ENCODE measurements at places on chromosomes 2 and 18.
A peak's percentile ranks its signal among the peaks of the same experiment; 100 is the strongest.

DNA sequence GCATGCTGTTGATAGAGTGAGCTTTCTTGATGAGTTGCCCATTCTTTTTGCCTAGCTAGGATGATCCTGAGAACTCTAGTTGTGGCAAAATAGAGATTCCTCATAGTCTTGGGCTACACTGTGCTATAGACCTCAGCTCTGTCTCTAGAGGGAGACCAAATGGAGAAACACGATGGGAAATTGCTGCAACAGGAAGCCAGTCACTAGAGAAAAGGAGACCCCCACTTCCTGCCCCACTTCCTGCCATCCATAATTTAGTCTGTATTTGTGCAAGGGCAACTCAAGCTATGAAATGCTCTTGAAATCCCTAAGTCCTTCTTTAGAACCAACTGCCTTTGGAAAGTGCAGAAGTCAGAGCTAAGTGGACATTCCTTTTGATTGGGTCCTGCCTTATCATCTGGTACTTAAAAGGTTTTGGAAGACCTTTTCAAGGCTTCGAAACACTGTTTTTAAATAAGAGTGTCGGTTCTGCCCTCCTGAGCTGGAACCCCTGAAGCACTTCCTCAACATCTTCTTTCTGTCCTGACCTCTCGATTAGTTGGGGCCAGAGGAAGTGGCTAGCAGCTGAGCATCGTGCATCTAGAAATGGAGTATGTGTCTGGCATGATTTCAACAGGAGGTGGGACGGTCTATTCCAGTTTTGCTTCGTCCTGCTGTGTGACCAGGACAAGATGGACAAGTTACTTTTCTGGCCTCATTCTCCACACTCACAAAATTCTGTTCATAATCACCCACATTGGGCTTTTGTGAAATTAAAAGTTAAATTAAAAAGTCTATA, 8.6 kb upstream of the KCNE4 start:
- no peak for DNase-seq

- DNase-seq: no peak
Measured at GRCh38 chr2:240425236-240425615, 10.2 kb upstream of the GPC1 start.

GRCh38 chr18:8151181-8151580, 458.1 kb upstream of the RAB12 start:
- DNase-seq: no peak

- DNase-seq: no peak
Measured at GRCh38 chr2:200613692-200614091, 27.9 kb downstream of the AOX1 start.

GRCh38 chr2:30713698-30714097, 93.5 kb downstream of the CAPN13 start:
- no peak for DNase-seq

- DNase-seq: no peak
Measured at GRCh38 chr2:239294571-239295054, 106.2 kb downstream of the HDAC4 start.

DNA sequence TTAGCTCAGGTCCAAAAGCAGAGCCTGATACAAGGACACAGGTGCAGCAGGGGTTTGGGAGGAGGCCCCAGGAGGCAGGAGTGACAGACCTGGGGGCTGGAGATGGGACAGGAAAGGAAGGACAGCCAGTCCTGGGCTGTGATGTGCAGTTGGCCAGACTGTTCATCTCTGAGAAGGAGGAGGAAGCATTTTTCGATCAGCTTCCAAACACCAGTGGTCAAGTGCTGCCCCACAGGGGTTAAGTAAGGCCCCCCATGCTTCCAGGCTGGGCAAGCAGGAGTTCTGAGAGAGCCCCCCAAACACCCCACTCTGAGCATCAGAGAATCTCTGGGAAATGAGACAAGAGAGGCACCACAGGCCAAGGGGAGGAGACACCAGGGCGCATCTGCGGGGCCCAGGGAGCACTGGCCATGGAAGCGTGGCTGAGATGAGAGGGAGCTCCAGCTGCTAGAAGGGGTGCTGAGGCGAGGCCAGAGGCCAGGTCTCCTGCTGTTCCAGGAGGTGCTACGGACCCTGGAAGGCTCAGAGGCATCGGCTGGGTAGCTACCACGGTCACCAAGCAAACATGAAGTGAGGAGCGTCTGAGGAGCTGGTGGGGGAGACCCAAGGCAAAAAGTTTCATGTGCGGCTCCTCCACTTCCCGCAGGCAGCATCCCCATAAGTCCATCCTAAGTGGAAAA, 5.6 kb upstream of the HDAC4 start:
- DNase-seq: no peak

GRCh38 chr18:70423120-70423519, 134.3 kb downstream of the SOCS6 start:
- DNase-seq: no peak

GRCh38 chr2:47751856-47752414, 31.0 kb upstream of the MSH6 start:
- DNase-seq: no peak

- no peak for DNase-seq
Measured at GRCh38 chr2:152028182-152028862, 70.5 kb downstream of the CACNB4 start.

DNA sequence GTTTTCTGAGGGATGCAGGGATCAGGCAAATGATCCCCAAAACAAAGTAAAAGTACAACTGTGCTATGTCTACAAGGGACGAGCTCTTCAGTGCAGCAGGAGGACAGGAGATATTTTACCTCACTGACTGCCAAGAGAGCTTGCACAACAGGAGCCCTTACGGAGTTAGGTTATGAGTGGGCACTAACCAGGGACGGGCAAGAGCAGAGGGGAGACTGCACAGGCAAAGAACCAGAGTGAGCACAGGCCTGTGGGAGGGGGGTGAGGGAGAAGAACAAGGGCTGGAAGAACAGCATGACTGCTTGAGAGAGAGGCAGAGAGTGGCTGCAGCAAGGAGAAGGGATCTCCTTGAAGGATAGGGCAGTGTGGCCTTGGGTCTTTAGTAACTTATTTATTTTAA, 101.1 kb upstream of the PID1 start:
- no peak for DNase-seq

DNA sequence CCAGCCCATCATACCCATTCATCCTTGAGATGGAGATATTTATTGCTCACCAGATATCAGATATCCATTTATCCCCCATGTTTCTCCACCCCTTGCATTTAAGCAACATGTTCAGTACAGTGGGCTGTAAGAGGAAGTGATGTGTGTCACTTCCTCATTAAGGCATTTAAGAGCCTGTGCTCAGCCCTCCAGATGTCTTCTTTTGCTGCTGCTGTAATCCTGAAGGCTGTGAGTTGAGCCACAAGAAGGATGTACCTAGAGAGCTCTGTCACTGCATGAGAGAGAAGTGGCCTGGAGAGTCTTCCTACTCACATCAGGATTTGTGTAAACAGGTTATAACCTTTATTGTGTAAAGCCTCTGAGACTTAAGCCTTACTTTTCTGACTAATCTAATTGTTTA, 151.8 kb upstream of the UNC80 start:
- no peak for DNase-seq

DNA sequence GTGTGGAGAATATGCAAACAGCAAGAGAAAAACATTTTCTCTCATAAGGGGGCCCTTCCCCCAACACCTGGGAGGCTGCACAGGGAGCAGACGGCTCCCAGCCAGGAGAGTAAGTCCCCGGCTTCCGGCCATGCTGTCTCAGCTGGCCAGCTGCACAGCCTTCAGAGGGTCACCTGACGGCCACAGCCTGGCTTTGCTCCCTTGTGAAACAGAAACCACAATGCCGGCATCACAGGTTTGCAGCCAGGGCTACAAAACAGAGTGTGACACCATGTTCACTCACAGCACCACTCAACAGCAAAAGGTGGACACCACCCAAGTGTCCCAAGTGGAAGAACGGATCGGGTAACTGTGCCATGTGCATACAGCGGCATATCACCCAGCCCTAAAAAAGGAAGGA, 86.9 kb upstream of the GPC1 start:
- DNase-seq: no peak

DNA sequence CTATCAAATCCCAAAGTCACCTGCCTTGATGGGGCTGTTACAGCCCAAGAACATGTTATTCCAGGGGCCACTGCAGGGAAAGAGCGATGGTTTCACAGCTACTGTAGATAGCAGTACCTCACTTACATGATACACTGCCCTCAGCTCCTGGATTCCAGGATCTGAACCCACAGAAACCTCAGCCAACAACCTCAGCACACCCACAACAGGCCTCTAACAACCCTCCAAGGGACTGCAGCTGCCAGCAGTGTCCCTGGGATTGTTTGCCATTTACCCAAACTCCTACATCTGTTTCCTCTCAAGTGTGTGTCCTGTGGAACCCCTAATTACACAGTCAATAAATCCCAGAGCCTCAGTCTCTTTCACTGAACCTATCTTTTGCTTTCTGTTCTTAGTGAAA, 28.2 kb downstream of the OSBPL1A start:
- peak; percentile 33 for DNase-seq

GRCh38 chr2:36441816-36442215, 86.2 kb downstream of the CRIM1 start:
- DNase-seq: no peak

DNA sequence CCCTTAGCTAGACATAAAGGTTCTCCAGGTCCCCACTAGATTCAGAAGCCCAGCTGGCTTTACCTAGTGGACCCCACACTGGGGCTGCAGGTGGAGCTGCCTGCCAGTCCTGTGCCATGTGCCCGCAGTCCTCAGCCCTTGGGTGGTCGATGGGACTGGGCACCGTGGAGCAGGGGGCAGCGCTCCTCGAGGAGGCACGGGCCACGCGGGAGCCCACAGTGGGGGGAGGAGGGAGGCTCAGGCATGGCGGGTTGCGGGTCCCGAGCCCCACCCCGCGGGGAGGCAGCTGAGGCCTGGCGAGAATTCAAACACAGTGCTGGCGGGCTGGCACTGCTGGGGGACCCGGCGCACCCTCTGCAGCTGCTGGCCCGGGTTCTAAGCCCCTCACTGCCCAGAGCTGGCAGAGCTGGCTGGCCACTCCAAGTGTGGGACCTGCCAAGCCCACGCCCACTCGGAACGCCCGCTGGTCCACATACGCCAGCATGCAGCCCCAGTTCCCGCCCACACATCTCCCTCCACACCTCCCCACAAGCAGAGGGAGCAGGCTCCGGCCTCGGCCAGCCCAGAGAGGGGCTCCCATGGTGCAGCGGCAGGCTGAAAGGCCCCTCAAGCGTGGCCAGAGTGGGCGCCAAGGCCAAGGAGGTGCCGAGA, 119.7 kb upstream of the NRXN1 start:
- no peak for DNase-seq

- DNase-seq: no peak
Measured at GRCh38 chr2:63788071-63788470, 53.6 kb upstream of the UGP2 start.

- no peak for DNase-seq
Measured at GRCh38 chr2:112032689-112033465, 22.2 kb upstream of the TMEM87B start.

GRCh38 chr18:74229891-74230290, 61.9 kb downstream of the CYB5A start:
- DNase-seq: no peak

GRCh38 chr2:195049372-195050031, 607.5 kb upstream of the SLC39A10 start:
- DNase-seq: no peak

DNA sequence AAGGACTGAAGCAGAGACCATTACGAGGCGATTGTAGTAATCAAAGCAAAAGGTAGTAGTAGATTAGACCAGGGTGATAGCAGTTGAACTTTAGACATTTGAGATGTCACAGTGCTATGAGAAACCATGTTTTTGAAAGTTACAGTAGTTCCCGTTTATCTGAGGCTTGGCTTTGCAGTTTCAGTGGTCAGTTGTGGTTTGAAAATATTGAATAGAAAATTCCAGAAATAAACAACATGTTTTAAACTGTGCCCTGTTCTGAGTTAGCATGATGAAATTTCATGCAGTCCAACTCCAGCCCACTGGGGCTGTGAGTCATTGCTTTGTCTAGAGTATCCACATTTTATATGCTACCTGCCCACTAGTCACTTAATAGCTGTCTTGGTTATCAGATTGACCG, 47.5 kb downstream of the ZNF638 start:
- DNase-seq: no peak

Data from stimulated activated CD4-positive, alpha-beta T cell treated with anti-CD3 and anti-CD28 coated beads, Interleukin-2, amount 100 ng/mL, for 48 hours (primary cell).